ENCODE measurements at places on chromosomes 4 and X.

DNA sequence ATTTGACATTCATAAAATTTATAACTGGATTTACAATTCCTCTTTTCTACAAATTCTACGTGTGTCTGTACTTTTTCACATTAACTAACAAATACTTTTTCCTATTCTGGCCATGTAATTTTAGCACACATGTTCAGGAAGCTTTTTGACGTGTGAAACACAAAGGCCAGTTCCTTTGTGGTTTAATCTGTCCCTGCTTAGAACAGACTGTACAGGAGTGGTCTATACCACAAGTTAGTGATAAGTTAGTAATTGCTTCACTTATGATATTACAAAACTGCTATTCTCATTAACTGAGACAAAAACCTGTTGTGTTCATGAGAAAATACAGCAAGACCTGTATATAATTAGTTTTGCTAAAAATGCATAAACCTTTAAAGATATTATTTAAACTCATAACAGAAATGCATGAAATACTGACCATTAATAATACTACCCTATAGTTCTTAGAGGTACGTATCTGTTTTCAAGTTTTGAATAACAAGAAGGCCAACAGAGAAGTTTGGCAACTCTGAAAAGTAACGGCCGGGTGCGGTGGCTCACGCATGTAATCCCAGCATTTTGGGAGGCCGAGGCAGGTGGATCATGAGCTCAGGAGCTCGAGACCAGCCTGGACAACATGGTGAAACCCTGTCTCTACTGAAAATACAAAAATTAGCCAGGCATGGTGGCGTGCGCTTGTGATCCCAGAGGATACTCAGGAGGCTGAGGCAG, 13.7 kb upstream of the AREG start:
- DNase-seq = no peak

DNA sequence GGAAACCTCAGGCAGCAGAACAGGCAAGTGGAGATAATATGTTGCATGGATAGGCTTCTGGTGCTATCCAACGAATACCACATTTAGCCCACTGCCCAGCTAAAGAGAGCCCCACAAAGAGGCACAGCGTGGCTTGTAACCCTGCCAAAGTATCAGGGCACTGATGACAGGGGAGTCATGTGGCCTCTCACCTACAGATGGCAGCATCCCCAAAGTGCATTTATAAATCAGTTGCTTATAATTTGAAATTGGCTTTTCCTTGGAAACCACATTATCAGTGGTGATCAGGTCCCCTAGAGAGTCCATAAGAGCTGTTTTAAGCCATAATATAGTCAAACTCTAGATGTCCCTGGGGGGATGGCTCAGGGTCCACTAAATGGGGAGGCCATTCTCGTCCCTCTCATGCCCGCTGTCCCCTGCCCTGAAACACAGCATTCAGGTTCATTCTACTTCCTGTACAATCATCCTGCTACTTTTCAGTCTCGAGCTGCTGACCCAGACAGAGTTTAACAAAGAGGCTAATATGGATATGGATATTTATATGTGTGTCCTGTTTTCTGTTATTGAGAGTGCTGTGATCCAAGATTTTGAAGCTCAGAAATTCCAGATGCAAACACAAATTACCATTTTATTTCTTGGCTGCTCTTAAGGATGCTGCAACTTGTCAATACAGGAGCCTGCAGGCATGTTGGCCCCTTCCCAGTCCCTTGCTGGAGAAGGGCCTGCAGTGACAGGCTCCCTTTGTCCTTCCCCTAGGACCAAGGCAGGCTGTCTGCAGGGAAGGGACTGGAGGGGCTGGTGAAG, 28.5 kb downstream of the SRPX start:
- DNase-seq = no peak

DNA sequence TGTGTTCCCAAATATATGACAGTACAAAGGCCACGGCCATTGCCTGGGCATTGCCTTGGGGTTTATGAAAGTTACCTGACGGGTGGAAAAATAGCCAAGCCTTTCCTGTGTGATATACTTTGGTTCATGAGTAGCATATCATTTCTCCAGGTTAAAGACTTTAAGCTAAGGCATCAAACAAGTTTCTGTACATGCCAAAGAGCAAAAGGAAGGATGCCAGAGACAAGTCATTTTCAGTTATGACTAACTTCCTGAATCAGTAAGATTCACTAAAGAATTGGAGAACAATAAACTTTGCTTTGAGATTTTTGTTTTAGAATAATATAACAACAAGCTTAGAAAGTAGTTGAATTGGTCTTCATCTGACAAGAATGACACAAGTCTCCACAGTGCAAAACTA, 9.7 kb upstream of the GUF1 start:
- no peak for DNase-seq

DNA sequence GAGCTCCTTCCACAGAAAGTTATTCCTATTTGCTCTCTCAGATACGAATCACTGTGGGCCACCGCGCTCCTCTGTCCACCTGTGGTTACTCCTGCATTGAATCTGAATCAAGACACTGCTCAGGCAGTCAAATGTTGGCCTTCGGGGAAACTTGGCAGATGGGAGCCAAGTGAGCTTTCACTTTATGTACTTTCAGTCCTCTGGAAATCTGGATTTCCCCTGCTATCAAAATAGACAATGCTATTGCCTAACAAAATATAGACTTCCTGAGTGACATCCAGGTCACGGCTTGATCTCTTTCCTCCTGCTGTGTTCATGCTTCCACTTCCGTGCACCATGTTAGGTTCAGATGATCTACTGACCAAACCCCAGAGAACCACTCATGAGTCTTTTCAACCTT, 43.8 kb downstream of the FHL1 start:
- no peak for DNase-seq

DNA sequence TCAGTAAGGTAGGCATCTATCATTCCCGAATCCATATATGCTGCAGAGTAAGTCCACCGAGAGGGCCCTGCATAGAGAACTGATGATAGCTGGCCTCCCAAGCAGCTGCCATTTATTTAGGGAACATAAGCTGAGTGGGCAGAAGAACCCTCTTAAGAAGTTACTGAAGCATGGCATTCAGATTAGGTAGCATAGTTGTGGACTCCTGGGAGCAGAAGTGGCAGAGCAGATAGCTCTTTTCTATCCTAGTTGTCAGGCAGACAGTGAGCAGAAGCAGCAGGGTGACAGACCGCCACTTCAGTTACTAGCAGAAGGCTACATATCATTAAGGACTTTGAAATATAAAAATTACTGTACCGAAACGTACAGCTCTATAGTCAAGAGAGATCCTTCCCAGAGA, 454.7 kb downstream of the PPP4R3C start:
- DNase-seq = no peak

DNA sequence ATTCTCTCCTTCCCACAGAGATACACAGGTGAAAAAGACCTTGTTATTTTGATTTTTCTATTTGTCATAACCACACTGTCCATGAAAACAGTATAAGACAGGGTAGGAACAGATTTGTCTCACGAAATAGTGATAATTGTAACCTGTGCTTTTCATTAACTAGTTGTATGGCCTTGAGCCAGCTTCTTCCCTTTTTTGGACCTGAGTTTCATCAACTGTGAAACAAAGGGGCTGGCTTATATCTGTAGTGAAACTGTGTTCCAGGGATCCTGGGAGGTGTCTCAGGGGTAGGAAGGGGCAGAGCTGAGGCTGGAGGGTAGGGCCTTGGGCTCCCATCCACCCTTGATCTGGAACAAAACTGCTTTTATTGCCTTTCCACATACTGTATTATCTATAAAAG, 50.9 kb downstream of the MED28 start:
- no peak for DNase-seq

- no peak for DNase-seq
Measured at GRCh38 chr4:36026348-36026880, 217.9 kb downstream of the ARAP2 start.

GRCh38 chrX:24506082-24506481, 41.0 kb downstream of the PDK3 start:
- DNase-seq = peak; percentile 59

- DNase-seq = no peak
Measured at GRCh38 chr4:142036795-142037583, 400.6 kb downstream of the IL15 start.

- DNase-seq = peak; percentile 14
Measured at GRCh38 chrX:74179071-74179470, 124.9 kb upstream of the ZCCHC13 start.

GRCh38 chr4:159422626-159423025, 319.7 kb downstream of the RAPGEF2 start:
- no peak for DNase-seq

- DNase-seq = no peak
Measured at GRCh38 chr4:73817341-73817740, 19.1 kb upstream of the CXCL6 start.

- peak; percentile 76 for DNase-seq
Measured at GRCh38 chr4:169070895-169071218, 60.8 kb upstream of the CBR4 start.

DNA sequence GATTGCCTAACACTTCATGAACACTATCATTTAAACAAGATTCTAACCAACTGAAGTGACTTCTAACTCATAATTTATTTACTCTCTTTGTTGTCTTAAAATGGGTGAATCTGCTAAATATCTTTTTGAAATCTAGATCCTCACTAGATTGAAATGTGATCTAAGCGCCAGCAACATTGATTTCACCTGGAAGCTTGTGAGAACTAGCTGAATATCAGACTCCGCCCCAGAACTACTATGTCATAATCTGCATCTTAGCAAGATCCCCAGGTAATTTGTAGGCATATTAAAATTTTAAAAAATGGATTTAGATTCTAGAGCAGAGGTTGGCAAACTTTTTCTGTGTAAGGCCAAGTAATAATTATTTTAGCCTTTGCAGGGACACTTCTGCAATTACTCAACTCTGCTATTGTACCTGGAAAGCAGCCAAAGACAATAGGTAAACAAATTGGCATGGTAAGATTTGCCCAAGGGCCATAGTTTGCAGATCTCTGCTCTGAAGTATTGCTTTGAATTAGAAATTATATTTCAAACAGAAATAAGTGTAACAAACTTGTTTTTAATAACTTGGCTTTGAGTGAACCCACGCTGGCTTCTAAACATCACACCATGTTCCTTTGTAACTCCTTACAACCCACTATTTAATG, 121.5 kb downstream of the REELD1 start:
- DNase-seq = no peak

GRCh38 chrX:4905576-4905975, 1192.1 kb upstream of the PRKX start:
- DNase-seq = no peak

- DNase-seq = no peak
Measured at GRCh38 chr4:128424527-128425497, 137.2 kb upstream of the PGRMC2 start.

DNA sequence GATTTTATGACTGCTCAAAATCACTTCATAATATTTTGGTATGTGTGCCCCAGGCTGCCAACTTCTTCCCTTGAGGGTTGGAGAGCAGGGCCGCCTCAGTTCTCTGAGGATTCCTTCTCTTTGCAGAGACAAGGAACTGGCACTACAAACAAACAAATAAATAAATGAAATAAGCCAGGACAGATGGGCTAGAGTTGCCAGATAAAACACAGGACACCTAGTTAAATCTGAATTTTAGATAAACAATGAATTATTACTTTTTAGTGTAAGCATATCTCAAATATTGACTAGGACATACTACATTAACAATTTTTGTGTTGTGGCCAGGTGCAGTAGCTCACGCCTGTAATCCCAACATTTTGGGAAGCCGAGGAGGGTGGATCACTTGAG, 122.5 kb downstream of the FHDC1 start:
- no peak for DNase-seq

DNA sequence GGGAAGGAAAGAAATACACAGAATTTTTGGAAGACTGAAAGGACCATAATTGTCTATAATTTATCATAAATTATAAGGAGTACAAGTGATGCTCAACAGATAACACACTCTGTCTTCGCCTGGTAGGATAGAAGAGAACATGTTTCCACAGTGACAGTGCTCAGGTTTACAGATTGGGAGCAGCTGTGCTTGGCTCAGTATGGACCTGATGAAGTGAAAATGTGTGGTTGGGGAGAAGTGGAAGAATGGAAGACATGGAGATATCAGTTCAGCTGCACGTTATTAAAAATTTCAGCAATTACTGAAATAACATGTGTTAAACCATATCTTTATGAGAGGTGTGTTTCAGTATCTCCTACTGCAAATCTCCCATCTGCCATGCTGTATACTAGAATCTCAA, 90.6 kb downstream of the TLL1 start:
- no peak for DNase-seq

DNA sequence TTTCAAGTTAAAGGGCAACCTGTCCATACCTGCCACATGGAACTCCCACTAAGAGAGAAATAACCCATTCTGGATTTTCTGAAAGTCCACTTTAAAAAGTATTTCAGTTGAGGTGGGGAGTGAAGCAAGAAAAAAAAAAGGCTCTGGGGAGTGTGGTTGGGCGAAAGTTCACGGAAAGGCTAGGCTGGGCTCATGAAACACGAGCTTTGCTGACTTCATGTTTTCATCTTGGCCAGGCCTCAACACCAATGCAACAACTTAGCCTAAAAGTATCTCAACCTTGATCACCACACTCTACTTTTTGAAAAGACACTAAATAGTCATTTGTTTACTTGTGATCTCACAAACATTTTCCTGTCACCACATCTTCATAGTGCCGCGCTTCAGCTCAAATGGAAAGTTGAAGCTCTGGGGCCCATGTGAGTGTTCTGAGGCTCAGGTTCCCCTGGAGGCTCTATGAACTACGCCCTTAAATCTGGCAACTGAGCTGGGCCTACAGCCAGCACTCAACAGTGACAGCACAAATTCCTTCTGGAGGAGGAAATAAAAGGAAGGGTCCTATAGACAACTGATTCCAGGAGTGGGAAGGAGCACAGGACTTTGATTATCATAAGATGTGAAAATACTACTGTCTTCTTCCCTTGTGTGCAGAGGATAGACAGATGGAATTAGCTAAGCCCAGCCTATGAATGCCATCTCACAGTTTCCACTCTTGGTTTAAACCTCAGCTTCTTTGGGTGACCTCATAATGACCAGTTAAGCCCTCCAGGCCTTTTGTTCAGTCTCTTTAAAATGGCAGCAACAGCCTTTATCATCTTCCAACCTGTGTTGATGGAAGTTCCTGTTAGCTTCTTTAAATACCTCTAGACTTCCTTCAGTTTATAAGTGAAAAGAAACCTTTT, 5.1 kb downstream of the CD40LG start:
- DNase-seq = no peak

DNA sequence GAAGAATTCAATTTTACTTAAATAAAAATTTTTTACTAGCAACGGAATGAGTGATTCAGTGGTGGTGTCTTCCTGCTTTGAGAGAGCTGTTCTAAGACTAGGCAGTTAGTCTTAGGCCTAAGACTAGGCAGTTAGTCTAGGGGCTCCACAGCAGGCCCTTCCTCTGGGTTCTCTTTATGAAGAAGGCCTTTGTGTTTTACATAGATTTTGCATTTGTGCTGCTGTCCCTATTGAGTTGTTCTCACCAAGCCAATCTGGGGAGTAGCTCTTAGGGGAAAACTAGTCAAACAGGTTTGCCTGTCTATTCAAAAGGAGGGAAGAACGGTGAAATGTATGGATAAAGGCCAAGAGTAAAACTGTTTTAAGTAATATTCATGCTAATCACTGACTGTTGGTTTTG, 7.6 kb downstream of the UGT8 start:
- DNase-seq = no peak
